ENCODE measurements at places on chromosomes 16 and 17.

DNA sequence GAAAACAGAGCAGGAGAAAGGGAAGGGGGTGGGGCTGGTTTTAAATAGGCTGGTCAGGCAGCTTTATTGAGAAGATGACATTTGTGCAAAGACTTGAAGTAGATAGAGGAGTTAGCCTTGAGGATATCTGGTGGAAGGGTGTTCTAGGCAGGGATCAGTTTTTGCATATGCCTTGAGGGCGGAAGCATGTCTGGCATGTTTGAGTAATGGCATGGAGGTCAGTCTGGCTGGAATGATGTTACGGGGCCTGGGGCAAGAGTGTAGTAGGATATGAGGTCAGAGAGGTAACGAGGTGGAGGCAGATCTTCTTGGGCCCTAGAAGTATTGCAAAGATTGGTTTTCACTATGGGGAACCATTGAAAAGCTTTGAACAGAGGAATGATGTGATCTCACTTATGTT lies 4.8 kb downstream of the RABEP1 start:
- no peak for DNase-seq

DNA sequence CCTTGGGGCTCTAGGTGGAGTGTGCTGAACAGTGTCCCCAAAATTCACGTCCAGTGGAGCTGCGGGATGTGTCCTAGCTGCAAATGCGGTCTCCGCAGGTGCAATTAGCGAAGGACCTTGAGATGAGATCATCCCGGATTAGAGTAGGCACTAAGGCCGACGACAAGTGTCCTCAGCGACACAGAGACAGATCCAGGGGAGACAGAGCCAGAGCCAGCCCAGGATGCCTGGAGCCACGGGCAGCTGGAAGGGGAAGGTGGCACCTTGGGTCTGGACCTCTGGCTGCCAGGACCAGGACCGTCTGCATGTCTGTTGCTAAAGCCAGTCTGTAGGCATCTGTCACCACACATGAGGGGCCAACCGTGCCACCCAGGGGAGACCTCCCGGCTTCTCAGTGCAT lies 24.5 kb downstream of the SLC7A5 start:
- no peak for DNase-seq

GRCh38 chr17:78665952-78666920 lies 89.0 kb upstream of the DNAH17 start:
- no peak for DNase-seq

GRCh38 chr17:28493460-28493859 lies 12.7 kb upstream of the FOXN1 start:
- no peak for DNase-seq

DNA sequence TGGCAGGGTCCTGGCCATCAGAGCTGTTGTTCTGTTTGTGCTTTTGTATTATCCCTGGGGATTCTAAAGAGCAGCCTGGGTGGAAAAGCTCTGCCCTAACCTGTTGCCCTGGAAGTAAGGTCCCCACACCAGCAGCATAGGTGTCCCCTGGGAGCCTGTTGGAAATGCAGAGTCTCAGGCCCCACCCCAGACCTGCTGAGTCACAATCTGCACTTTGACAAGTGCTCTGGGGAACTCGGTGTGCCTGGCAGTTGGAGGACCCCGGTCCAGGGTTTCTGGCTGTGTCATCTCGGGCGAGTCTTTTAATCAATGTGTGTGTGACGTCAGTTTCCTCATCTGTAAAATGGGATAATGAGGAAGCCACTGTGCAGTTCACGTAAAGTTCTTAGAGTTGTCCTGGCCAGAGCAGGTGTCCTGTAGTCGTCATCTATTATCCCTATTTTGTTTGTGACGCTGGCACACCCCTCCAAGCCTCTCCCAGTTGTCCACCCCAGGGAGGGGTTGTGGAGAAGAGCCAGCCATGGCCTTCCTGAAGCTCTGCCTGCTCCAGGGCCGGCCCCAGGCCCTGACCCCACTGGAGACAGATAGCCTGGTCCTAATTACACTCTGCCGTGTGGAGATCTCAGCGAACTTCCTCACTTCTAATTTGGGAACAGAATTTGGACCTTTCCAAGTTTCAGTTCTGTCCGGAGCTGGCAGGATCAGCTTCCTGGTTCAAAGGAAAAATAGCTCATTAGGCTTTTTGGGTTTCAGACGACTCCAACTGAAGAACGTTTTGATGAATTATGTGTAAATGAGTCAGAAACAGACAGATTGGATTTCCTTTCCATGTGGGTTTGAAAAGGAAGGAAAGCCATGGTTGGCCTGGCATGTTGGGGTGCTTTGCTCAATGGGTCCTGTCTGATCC lies 295.7 kb upstream of the FOXF1 start:
- no peak for DNase-seq

DNA sequence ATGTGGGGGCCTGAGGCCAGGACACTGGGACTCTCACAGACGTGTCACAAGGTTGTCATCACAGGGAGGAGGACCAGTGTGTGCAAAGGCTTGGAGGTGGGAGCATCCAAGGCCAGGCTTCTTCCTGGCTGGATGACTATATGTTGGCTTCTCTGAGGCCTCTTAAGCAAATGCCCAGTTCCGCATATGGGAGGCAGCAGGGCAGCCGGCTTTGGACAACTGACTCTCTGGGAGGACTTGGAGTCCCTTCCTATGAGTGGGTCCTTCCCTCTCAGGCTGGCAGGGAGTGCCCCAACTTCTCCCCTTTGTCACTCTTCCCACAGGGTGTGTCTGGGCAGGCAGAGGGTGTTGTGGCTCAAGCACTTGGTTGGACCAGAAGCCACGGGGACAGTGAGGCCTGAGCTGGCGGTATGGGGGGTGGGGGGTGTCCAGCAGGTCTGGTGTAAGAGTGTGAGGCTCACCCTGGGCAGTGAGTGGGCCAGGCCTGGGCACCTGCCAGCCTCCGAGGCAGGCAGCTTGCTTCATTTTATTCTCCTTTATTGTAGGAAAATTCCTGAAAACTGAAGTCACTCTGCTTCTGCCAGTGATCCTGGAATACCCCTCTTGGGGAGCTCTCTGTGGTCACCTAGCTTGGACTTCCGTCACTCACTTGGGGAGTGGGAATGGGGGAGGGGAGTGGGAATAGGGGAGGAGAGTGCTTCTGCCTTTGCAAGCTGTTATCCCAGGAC lies 14.9 kb downstream of the ADGRG1 start:
- DNase-seq, result no peak

GRCh38 chr16:11359370-11359769 lies 14.1 kb downstream of the RMI2 start:
- DNase-seq, result no peak

- DNase-seq, result no peak
Observed at GRCh38 chr16:68640972-68641371, 4.1 kb upstream of the CDH3 start.

DNA sequence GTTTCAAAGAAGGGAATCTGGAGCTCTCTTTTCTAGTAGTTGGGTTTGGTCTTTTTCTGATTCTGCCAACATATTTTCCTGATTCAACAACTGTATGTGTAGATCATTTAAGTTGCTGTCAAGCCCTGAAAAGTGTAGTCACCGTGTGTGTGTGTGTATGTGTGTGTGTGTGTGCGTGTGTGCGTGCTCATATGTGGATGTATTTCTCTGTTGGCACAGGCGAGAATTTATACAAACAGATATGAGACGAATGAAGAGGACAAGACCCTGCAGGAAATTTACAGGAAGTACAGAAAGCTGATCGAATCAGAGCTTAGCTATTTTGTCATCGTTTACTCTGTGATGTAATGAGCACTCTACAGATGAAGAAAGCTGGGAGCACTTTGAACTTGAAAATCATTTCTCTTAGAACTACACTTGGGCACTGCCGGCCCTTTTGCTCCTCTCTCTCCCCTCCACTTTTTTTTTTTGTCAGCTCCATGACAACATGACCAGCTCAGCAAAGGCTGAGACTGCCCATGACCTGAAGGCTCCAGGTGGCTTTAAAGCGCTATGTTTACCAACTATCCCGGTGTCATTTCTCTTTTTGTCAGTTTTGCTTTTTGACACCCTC lies 11.2 kb downstream of the FBXO39 start:
- DNase-seq, result no peak

GRCh38 chr16:19871721-19872120 lies 12.9 kb downstream of the GPRC5B start:
- no peak for DNase-seq

DNA sequence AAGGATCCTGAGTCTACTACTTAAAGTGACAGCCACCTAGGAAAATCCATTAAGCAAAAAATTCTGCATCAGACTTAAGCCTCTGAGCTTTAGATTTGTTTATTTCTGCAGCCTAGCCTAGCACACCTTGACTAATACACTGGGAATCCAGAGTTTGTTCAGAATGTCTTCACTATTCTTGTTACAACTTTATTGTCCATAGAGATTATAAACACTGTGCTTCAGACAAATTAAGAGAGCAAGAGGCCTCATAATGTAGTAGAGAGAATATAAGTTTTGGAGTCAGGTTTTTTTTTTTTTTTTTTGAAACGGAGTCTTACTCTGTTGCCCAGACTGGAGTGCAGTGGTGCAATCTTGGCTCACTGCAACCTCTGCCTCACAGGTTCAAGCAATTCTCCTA lies 8.9 kb upstream of the THUMPD1 start:
- DNase-seq, result no peak

- DNase-seq, result no peak
Observed at GRCh38 chr17:82247182-82247823, 18.5 kb downstream of the SLC16A3 start.

DNA sequence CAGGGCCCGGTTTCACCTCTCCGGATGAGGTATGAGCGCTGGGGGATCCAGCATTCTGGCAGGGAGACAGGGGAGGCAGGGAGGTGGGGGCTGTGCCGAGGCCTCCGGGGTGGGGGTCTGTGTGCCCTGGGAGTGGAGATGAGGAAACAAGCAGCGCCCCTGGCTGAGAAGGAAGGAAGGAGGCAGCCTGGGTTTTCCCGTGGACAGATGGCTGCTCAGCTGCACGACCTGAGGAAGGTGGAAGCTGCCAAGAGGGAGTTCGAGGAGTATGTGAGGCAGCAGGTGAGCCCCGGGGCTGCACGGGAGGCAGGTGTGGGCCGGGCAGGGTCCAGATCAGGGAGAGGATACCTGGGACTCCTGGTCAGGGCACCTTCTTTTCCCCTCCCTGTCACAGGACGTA lies 4.3 kb downstream of the RNF112 start:
- no peak for DNase-seq

DNA sequence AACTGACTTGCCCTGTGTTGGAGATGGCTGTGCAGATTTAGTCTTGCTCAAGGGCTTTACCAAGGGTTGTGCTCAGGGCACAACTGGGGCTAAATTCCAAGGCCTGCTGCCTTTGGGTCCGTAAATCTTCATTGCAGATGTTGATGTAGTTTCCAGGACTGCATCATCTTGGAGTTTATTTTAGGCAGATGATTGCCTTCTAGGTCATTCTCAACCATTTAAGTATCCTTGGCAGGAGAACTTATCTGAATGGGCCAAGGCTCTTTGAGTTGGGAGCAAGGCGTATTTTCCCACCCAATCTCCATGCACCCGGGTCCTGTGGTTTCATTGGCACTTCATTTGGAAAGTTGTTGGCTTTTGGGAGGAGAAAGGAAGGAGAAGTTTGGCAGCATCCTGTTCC lies 200.3 kb downstream of the MSI2 start:
- DNase-seq, result no peak

DNA sequence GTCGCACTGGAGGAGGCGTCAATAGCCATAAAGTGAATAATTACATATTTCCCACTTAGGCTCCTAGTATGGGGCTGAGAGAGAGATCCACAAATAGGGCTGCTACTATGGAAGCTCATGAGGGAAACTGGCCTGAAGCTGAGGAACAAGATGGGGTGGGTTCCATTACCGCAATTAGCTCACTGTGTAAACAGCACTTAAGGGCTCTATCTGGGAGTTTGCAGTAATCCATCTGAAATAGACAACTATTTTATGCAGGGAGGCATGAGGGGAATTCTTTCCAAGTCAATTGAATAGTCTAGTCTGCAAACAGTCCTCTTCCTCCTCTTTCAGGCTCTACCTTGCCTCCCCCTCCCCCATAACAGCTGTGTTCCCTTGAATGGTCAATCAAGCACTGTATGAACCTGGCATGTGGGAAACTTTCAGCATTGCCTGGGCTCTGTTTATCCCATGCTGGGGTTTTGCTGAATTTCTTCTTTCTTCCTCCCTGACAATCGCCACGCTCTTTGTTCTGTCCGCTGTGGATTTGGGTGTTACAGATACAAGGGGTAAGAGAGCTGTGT lies 56.1 kb upstream of the MAF start:
- no peak for DNase-seq

All from NCI-H460 (cell line).